ENCODE measurements at places on chromosomes 12 and 14. TPM values are rescaled to one million over a fixed set of nuclear protein-coding genes. Genes with fewer than 3 reads are reported as not detected.

DNA sequence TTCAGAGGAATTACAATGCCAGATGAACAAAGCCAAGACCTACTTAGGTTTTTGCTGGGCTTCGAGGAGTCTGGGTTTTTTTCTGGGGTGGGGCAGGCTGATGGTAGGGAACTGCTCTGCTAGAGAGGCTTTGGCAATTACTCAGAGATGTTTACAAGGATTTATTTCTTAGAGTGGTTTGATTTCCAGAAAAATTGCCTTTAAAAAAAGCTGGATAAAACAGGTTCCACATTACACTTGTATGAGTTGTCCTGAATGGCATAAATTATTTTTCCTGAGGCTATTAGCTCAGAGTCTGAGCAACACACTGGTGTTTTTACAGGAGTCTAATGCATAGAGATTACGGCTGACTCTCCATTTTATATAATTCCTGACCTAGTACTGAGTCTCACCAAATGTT, 118.5 kb upstream of the FRMD6 start:
- DNase-seq: no peak

- DNase-seq: no peak
Observed at GRCh38 chr14:97572583-97573458, 775.6 kb downstream of the VRK1 start.

The PA2G4 gene
- 134 TPM for total RNA-seq

The C12orf42 gene
- total RNA-seq: not detected

DNA sequence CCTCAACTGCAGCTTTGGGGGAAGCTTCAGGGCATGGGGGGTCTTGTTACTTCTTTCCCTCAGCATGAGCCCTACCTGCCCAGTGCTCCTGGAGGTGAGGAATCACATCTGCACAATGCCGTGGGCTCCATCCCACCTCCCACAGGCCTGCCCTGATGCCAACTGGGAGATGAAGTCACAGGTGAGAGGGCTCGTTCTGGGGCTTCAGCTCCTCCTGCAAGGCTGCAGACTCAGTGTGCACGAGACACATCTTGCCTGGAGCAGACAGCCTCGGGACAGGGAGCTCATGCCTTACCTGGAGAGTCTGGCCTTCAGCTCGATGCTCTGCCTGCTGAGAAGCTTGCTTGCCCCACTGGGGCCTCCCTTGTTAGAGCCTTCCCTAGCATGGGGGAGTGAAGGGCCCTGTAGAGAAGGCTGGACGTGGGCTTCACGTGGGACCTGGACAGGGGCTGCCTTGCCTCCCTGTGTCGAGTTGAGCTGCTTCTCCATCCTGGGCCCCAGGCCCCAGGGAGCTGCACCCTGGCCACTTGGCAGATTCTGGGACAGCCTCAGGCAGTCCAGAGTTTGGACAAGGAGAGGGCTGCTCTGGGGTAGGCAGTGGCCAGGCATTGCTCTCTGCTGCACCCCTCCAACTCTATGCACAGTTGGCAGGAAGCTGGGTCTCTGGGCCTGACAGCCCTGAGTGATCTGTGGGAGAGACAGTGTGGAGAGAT, 171.4 kb downstream of the KIF26A start:
- no peak for DNase-seq

DNA sequence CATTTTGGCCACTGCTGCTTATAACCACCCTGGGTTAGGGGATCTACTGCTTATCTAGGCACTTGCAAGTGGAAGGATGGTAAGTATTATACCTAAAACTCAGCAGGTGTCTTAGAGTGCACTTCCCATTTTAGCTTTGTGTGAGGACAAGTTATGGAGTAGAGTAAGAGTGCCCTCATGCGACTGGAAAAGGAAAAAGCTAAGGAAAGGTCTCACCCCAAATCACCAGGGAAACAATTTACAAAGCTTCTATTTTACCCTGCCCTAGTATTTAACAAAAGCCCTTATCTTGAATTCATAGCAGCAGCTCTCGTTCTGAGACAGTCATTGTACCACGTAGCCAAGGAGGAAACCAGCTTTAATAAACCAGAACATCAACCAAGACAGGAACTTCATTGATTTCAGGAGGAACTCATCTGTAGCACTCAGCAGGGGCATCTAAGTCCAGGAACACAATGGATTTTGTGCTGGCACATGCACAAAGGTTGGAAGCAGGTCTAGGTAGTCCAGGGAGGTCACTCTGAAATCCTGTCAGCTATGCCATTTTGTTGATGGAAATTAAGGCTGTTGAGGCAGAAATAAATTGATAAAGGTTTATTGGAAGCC, 2.9 kb downstream of the RDH12 start:
- no peak for DNase-seq

DNA sequence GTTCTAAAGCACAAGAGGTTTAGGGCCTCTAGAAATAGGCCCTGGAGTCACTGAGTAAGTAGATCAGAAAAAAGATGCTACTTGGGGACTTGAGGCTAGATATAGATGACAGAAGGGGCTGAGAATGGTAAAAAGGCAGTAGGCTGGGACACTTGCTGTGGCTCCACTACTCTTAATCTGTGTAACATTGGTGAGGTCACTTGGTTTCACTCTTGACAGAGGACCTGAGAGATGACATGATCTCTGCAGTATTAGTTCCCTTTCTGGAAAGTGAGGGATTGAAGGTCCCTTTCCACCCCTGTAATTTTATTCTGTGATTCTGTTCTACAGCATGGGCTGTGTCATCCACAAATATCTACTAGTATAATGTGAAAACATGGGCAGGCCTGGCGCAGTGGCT, 39.7 kb downstream of the MAPKAPK5 start:
- DNase-seq: no peak

DNA sequence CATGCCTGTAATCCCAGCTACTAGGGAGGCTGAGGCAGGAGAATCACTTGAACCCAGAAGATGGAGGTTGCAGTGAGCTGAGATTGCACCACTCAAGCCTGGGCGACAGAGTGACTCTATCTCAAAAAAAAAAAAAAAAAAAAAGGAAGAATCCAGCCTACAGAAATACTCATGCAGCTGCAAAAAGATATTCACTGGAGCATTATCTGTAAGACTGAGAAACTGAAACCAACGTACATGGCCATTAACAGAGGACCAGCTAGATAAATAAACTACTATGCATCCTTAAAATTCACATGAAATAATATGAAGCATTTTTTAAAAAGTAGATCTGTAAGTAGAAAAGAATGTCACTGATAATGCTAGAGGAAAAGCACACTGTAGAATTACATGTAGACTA, 3.5 kb downstream of the SLC7A7 start:
- DNase-seq: no peak

DNA sequence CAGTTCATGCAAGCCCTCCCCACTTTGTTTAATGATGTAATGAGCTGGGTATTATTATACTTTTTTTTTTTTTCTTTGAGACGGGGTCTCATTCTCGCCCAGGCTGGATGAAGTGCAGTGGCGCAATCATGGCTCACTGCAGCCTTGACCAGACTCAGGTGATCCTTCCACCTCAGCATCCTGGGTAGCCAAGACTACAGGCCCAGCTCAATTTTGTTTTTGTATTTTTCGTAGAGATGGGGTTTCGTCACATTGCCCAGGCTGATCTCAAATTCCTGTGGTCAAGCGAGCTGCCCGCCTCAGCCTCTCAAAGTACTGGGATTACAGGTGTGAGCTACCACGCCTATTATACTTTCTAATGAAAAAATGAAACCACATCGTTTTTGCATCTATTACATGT, 4.5 kb upstream of the DCAF11 start:
- DNase-seq: no peak

DNA sequence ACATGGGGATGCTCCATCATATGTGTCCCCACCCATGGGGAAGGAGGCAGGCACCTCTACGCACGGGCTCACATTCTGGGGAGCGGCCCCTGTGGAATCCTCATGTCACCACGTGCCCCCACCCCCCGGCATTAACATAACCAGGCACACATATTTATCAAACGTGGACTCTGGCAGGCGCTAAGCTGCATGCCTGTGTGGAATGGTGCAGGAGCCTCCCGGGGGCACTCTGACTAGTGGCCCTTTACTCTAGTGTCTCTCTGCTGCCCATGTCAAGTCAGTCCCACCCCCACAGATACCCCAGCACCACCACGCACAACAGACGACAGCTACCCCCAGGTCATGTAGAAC, 66.1 kb downstream of the CCDC88C start:
- no peak for DNase-seq

- no peak for DNase-seq
Observed at GRCh38 chr12:111655356-111655755, 30.4 kb downstream of the BRAP start.

The ANO2 gene
- 33.1 TPM for total RNA-seq

GRCh38 chr14:87468531-87468930, 524.5 kb downstream of the GALC start:
- DNase-seq: no peak

DNA sequence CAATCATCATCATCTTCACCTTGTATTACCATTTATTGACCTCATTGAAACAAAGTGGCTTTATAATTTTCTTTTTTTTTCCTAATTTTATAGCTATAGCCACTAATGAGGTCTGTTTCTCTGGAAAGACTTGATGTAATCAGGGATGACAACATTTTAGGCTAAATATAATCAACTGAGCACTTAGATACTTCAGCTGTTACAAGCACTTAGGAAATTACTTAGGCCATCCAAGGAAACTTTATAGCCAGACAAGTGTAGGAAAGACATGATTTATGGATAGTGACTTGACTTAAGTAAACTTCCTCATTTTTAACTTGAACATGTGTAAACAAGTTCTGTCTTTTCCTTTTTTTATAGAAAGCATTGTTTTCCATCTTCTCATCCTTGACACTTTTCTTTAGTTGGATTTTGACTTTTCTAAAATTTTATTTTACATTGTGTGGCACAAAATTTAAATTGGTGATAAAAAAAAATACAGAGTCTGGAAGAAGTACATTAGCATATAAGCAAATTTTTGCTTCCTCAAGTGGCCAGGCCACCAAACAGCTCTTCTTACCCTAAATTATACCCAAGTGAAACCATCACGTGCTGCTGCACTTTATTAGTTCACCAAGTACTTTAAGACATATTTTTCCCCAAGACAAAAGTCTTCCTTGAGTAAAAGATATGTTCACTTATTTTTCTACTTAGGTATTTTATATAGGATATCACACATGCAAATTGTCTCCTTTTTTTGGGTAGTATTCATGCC, 15.1 kb downstream of the CPNE8 start:
- DNase-seq: no peak

The GALNT16 gene
- total RNA-seq: 8.8 TPM

- DNase-seq: no peak
Observed at GRCh38 chr12:64713376-64713775, 45.8 kb downstream of the GNS start.

The PLA2G1B gene
- not detected for total RNA-seq

DNA sequence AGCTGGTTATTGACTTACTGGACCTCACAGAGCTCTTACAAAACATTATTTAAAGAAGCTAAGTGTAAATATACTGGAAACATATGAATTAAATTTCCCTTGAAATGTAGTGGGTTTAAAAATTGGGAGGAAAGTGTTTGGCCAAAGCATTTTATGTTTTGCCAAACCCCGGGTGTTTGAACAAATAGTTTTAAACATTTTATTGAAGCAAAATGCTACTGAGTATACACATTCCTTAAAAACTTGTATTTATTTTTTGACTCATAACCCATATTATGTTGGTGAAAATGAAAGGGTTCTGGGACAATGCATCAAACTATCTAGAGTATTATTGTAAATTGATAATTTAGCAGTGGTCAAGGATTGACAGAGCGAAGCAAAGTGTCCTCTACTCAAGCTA, 1048.5 kb downstream of the SLC6A15 start:
- no peak for DNase-seq

DNA sequence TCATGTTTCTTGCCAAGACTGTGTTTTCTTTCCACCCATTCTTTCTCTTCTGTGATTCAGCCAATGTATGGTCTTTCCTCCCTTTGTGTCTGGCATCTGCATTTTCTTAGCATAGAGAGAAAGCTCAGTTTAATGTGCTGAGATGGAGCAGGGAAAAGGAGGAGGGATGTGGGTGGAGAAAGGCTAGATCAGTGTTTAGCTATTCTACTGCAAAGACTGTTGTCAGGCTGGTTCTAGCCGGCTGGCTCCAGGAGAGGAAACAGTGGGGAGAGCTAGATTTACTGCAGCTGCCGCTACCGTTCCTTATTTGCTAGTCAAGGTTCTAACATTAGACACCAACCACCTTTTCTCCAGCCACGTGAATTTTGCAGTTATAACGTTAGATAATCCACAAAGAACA, 5.2 kb upstream of the RIMKLB start:
- DNase-seq: peak; percentile 33

DNA sequence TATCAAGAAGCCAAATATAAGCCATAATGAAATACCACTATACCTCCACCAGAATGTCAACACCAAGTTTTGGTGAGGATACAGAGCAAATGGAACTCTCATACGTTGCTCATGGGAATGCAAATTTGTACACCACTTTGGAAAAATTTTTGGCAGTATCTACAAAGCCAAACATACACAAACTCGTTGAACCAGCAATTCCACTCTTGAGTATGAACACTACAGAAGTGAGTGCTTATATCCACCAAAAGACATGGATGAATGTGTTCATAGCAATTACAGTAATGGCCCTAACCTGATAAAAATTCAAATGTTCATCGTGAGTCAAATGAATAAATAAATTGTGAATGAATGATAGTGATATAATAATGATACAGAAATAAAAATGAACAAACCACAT, 24.8 kb downstream of the C12orf71 start:
- no peak for DNase-seq

DNA sequence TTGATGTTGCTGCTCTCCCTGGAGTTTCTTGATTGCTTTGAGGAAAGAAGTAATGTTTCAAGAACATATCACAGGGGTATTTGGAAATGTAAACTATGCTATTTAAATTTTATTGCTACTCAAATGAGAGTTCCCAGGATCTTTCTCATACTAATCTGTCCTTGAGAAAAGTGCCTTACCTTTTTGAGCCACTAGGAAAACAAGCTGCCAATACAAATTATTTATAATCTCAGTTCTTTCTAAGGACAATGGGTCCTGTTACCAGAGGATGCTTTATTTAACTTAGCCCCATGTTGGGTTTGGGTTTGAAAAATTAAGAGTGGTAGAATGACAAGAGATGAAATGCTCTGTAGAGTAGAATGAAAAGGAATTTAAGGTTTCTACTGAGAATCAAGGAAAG, 258.2 kb upstream of the PRKD1 start:
- DNase-seq: no peak

The HOXC13 gene
- not detected for total RNA-seq

DNA sequence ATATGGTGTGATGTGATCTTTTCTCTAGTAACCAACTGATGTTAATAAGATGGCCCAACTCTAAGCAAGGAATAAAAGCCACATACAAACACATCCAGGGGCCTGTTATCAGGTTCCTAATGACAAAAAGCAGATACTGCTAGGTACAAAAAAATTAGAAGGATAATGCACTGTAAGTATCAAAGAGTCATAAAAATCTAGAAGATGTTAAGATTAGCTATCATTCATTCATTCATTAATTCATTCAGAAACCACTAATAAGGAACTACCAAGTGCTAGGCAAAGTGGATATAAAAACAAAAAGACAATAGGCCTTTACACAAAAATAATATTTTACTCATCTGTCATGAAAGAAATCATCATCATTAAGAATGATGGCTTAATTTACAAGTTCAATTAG, 21.6 kb downstream of the ATF7 start:
- DNase-seq: no peak

Measured in breast epithelium (tissue), 4 donors.